CD4-positive, alpha-beta T cell treated with Interleukin-15 for 4 hours (primary cell): ENCODE measurements at places on chromosomes 7 and 10.

GRCh38 chr10:51269821-51270220, 195.5 kb downstream of the PRKG1 start:
- no peak for DNase-seq

DNA sequence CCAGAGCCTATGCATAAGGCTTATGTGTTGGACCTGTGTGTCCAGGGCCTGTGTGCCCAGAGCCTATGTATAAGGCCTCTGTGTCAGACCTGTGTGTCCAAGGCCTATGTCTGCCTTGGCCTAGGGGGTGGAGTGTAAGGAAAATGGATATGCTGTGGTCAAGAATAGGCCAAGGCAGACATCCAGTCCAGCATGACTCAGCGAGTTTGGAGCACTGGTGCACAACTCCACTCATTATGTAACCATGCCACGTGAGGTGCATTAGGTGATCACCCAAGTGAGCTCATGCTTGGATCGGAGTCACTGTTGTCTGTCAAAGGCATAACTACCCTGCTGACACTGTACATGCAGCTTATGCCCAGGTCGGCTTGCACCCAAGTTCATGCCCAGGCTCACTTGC, 238.9 kb downstream of the CACNA2D1 start:
- DNase-seq, result no peak

DNA sequence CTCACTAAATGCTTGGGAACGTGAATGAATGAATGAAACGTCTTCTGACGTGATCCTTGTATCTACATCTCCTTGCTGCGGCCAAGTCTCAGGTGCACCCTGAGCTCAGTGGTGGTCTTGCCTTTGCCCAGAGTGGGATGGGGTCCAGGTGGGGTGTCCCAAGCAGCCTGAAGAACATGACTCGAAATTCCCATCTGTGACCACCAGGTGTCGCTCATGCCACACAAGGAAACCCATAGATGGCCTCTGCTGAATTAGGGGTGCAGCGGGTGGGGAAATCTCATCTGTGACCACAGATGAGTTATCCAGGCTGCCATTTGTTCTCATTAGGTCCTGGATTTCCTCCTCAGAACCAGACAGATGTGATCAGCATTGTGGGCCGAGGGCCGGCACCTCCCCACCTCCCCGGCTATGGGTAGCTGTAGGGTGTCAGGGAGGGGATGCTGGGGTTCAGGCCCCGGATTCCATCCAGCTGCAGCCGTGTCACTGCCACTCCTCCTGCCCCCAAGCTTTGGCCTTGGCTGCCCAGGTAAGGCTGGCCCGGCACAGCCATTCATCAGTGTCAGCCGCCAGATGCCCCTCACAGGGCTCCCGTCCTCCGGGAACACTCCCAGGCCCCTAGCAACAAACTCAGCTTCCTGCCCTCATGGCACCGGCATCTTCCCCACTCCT, 21.0 kb upstream of the GNA12 start:
- DNase-seq, result peak; percentile 74

DNA sequence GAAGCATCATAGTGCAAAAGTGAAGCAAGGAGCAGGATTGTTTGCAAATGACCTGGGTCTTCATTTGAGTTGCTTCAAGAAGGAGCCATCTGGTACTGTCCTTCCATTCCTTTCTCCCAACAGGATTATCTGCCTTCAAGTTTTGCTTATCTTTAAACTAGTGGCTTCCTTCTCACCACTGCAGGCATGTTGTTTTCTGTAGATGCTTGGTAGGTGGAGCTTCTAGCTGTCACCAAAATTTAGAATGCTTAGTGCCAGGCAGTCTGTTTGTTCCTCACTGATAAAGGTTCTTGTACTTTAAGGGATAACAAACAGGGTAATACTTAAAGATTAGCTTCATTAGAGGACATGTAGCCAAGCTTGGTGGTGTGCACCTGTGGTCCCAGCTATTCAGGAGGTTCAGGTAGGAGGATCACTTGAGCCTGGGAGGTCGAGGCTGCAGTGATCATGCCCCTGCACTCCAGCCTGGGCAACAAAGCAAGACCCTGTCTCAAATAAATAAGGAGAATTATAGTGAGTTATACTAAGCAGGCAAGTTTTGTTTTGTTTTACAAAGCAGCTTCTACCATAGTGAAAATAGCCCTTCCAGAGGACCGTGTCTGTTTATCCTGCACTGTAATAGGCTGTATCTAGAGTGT, 5.7 kb downstream of the ARL5B start:
- no peak for DNase-seq

GRCh38 chr7:138720286-138720685, 19.1 kb upstream of the SVOPL start:
- no peak for DNase-seq

- DNase-seq, result no peak
Measured at GRCh38 chr7:157797361-157797760, 460.6 kb downstream of the DNAJB6 start.

- DNase-seq, result no peak
Measured at GRCh38 chr10:87927091-87927490, 63.7 kb downstream of the PTEN start.

GRCh38 chr7:128861957-128862570, 592 bp upstream of the ATP6V1F start:
- DNase-seq, result no peak

DNA sequence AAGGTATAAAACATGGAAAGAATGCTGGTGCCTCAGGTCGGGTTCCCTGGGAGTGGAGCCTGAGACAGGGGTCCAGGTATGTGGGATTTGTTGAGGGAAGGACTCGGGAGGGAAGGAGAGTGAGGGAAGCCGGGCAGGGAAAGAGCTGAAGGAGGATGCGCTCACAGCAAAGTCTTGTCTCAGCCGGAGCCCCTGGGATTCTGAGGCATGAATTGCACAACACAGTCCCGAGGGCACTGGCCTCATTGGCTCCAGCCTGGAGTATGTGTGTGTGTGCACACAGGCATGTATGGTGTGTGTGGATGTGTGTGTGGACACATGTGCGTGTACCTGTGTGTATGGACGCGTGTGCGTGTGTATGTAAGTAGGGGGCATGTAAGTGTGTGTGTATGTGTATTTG, 87.4 kb downstream of the WDFY4 start:
- DNase-seq, result no peak

GRCh38 chr7:68074242-68074641, 1077.6 kb downstream of the TYW1 start:
- DNase-seq, result no peak

- DNase-seq, result no peak
Measured at GRCh38 chr7:3451701-3452100, 150.6 kb downstream of the SDK1 start.

DNA sequence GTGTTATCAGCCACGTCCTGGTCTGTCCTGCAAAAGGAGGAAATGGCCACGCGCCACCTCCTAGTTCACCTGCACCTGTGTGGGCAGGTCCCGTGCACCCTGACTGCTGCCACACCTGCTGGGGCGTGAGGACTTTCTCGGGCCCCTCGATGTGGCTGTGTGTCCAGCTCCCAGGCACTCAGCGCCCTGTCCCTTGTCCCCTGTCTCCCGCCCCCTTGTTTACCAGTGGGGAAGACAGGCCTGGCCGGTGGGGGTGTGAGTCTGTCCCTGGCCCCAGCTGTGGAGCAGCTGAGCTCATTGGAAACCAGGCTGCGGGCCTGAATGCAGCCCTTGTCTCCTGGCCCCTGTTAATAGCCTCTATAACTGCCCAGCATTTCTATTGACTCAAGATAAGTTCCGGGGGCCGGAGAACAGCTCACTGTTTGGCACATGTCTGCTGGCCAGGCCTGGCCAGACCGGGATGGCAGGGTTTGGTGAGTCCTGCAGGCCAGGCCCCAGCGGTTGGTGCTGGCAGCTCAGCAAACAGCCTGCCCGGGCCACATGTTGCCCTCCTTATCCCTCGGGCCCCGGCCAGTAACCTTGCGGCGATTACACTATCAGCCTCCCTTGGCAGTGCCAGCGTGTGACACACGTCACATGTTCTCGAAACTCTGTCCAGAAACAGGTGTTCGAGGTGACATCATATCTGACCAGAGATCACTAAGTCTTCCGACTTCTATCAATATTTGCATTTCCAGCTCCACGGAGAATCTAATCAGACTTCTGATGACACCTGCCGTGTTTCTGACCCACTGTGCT, 52.1 kb downstream of the FOXL3 start:
- no peak for DNase-seq

GRCh38 chr10:120479506-120479905, 22.5 kb downstream of the PLPP4 start:
- DNase-seq, result no peak

GRCh38 chr10:91201213-91201996, 19.1 kb upstream of the PCGF5 start:
- peak; percentile 82 for DNase-seq

DNA sequence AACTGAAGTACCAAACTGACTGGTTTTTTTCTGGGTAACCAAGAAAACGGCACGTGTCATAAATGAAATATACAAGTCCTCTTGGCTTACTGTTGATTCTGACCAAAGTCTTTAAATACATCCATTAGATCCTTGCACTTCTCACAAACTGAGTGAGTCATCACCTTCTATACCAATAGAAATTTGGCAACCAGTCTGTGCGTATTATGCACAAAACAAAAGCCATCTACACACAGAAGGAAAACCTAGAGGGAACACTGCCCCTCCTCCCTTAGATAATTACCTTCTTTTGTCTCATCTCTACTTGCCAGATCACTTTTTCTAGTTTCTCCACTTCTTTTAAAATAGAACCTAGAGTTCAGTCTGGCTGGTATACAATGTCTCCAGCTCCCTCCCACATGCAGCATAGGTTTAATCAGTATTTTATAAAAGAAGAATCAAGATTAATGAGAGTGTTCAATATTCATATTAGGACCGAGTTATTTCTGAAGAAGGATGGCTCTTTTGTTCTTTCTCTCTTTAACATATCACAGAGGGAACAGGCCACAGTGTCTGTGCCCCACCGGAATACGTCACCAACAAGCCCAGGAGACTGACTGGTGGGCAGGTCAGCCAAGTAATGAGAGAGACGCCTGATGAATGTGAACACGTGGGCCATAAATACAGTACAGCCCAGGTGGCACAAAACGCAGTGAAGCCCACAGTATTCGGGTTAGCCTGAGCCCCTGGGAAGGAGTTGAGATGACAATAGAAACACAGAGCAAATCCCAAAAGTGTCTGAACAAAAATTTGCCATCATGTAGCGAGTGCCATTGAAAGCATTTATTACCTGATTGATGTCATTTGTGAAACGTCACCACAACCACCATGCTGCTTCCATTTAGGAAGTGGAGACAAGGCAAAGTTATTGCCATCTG, 91.3 kb downstream of the KIAA1549 start:
- no peak for DNase-seq

DNA sequence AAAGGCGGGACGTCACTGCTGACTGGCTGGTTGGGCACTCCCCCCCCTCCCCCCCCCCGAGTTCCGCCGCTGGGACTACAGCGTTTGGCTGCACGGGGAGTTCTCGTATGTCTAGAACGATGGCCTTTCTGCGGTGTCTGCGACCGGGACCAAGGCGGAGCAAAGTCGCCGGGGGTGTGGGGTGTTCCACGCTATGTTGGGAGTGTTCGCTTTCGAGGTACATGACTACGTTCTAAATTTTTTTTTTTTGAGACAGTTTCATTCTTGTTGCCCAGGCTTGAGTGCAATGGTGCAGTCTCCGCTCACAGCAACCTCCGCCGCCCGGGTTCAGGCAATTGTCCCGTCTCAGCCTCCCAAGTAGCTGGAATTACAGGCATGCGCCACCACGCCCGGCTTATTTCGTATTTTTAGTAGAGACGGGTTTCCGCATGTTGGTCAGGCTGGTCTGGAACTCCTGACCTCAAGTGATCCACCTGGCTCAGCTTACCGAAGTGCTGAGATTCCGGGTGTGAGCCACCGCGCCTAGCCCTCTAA, 573 bp upstream of the IDI1 start:
- no peak for DNase-seq

DNA sequence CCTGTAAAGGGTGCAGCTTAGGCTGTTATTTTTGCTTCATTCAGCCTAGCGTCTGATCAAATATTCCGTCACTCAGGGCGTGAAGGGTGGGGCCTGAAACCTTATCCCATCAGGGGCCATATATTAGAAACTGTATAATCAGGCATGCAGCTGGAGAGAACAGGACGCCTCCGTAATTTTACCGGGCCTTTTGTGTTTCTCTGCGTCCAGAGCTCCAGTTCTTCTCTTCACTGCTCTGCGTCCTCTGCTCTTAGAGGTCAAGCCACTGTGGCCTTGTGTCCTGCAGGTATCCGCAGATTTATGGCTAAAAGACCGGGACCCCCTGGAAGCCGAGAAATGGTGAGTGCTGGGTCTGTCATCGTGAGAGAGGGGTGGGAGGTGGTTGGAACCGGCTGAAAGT, at the start of gene ZNF735:
ZNF735 (plus strand) TSS at position 301 of the 400 bp plus-strand sequence; CDS start at position 301, 0 bp downstream.
- no peak for DNase-seq

DNA sequence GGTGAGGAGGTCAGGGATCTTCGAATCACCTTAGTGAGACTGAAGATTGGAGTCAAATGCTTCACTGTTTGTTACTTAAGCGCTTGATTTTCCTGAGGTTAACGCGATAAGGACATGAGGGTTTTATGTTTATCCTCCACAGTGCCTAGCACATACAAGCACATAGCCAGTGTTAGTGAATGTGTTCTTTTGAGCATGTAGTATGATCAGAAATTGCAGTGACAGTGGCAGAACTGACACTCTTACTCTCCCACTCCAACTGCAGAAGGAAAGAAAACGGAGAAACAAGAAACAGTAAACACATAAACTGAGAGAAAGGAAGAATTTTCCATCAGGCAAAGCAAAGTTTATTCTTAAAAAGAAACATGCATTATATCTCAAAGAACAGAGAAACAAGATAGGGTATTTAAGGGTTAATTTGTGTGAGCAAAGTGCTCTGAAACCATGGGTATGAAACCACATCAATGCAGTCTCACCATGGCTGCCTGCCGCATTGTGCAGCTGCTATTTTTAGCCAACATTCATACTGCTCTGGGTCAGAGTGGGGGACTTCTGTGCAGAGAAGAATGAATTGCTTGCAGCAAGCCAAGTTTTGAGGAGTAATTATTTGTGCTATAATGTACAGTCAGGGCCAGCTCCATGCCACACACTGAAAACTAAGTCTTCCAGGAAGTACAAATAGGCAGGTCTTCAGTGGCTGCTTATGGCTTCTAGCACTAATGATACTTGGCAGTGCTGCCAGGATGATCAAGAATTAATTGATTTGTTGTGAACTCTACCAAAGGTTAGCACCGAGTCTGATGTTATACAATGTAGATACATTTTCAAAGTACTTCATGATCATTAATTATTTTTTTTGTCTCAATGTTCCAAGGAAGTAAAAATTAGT, 152.0 kb downstream of the MACC1 start:
- DNase-seq, result no peak

- DNase-seq, result no peak
Measured at GRCh38 chr7:158244873-158245723, 342.5 kb downstream of the PTPRN2 start.

GRCh38 chr10:12705943-12706342, 295.6 kb downstream of the CCDC3 start:
- DNase-seq, result no peak
